ENCODE measurements at places on chromosomes 16 and 17.

GRCh38 chr17:30696234-30696633 is 128.3 kb downstream of the CRLF3 start:
- DNase-seq = no peak

DNA sequence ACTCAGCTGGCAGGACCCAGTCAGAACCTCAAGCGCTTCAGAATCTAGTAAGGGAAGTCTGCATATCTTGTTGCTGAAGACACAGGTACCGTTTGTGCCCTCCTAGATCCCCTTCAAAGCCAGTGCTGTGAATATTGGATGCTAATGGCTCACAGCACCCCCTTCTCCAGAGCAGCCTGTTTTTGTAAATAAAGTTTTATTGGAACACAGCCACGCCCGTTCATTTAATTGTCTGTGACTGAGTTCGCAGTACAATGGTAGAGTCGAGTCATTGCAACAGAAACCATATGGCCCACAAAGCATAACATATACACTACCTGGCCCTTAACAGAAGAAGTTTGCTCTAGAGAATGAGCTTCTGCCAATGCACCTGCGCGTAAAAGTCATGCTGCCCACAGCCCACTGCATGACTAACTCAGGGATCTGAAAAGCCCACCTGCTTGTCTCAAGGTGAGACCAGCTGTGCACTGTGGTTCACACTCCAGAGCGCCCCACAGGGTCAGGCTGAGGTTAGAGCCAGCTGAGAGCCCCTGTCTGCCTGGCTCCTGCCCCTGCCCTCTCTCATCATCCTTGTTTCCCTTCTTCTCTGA is 48.8 kb downstream of the AIPL1 start:
- DNase-seq = no peak

DNA sequence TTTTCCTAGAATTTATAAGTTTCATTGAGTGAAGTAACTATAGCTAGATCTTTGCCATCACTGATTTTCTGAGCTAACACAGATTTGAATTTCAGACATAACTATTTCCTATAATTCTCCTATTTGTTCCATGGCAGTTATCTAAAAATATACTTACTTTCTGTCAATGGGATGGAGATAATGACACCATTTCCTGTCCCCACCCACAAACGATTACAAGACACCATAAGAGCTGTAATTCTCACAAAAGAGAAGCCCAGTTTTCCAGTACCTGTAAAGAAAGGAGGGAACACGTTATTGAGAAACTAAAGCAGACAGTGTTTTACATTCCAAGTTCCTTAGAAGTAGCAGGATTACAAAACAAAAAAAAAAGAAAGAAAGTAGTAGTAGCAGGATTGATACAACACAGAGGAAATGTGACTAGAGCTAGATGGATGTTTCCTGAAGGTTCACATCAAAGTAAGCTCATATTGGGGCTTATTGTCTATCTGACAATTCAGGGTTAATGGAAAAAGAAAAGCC is 110.9 kb upstream of the TOB1 start:
- DNase-seq = no peak

GRCh38 chr16:27242398-27242797 is 26.2 kb downstream of the NSMCE1 start:
- no peak for DNase-seq

GRCh38 chr17:75645501-75645888 is 12.3 kb downstream of the SMIM5 start:
- no peak for DNase-seq

- DNase-seq = no peak
Observed at GRCh38 chr16:85191341-85191965, 79.2 kb upstream of the CIBAR2 start.

- no peak for DNase-seq
Observed at GRCh38 chr17:82118815-82119380, 20.9 kb upstream of the FASN start.

DNA sequence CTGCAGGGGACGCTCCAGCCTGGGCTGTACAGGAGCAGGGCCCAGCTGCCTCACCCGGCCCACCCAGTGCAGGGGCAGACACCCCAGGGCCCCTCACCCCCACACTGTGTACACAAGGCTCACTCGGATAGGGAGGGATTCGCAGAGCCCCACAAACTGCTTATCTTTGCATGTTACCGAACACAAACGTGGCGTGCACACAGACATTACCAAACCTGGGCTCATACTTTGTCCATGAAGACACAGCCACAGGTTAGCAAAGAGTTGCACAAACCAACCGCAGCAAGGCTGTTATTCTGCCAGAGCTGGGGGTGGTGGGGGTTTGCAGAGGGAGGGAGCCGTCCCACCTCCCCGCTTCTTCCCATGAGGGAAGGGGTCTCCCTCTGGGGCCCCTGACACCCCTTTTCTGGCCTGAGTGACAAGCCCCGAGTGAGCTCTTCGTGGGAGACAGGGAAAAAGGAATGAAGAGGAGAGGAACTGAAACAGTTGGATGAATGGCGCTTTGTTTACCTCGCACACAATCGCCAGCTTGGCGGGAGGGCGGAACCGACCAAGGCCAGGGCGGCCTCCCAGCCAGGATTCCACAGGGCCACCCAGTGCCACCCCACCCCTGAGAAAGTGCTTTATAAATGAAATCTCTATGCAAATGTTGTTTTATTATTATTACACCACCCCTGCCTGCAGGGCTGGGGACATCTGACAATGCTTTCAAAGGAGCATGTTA is 434 bp upstream of the CPSF4L start:
- DNase-seq = no peak
